AG09319 (cell line): ENCODE measurements at places on chromosomes 5 and 9.

DNA sequence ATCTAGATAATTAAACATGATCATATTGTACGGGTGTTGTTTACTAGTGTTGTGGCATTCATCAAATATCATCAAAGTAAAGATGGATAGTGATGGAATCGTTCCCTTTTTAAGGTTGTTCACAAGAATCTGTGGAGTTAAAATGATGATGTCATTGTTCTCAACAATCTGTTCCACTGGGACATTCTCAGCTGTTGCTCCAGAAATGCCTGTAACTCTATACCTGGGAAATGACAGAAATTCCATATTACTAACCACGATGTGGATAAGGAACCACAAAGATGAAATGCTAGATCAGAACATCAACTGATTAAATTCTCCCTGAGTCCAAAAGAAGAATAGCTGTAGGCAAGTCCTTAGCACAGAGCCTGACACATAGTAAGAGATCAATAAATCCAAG lies 38.0 kb downstream of the RIGI start:
- peak; percentile 12 for DNase-seq

- no peak for DNase-seq
Observed at GRCh38 chr5:80479713-80480112, 8.2 kb upstream of the FAM151B start.

- DNase-seq: no peak
Observed at GRCh38 chr5:179788193-179788854, 5.5 kb upstream of the LTC4S start.

GRCh38 chr9:127833555-127833954 lies 20.9 kb downstream of the ENG start:
- DNase-seq: no peak

DNA sequence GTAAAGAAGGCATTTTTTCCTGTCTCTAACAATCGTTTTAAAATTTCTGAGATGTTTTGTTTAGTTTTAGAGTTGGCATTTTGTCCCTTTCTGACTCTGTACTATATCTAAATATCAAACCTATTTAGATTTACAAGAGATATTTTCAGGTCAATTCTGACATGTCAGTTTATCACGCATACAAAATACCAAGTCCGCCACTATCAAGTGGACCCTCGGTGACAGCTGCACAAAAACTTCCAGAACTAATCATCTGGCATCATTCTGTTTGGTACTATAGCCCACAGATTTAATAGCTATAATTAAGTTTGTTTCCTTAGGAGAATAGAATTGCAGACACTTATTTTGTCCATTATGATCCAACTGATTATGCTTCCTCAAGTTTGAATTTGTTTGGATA lies 1278.2 kb downstream of the CDH12 start:
- DNase-seq: no peak

DNA sequence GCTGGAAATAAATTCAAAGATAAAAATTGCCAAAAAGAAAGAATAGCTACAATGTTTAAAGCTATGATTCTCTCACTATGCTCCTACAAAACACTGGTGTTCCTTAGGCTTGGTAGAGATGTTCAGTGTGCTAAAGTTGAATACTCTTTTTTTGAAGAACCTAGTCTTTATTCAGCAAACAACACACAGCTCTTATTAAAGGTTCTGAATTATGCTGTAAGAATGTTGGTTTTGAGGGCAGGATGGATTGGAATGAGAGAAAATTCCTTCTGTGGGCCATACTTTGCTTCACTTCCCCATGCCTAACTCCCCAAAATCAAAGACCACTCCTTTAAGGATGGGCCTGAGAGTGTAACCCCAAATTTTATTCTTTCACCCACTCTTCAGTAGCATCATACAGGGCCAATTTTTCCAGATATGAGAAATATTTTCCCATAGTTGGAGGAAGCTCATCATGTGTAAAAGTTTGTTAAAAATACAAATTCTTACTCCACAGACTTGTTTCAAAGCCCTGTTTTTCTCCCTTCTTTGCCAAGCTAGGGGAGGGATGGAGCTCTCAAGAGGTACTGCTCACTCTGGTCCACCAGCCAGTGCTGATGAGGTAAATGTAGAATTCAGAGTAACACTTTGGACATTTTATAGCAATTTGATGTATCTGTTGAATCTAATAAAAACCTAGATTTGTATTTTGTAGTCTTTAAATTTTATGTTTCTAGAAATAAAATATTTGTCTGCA lies 99.3 kb downstream of the GDNF start:
- no peak for DNase-seq

DNA sequence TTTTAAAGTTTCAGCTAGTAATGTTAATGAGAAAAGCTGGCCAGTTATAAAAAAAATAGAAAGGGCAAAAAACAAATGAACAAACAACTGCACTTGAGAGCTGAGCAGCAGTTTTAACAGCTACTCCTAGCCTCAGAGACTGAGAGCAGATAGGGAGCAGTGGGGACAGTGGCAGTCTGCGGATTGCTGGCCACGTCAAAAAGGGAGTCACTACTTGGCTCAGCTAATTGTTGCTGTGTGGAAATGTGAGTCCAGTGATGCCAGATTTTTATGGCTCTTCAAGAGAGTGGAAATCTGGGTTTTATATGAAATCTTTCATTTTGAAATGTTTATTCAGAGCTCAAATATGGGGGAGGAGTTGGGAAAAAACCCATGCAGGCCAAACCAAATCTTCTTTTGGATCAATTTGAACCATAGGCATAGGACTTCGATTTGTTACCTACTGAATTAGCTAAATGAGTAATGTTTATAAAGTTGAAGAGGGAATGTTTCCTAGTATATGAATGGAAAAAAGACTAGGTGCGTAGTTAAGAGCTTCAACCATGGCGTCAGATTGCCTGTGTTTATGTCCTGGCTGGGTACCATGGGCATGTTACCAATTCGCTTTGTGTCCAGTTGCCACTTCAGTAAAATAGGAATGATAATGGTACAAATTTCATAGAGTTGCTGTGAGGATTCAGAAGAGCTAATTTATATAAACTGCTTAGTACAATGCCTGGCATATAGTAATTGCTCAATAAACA lies 102.1 kb downstream of the PAM start:
- DNase-seq: no peak

GRCh38 chr9:14103115-14103514 lies 210.8 kb downstream of the NFIB start:
- no peak for DNase-seq

- DNase-seq: peak; percentile 92
Observed at GRCh38 chr5:172795318-172795977, 24.5 kb upstream of the DUSP1 start.

DNA sequence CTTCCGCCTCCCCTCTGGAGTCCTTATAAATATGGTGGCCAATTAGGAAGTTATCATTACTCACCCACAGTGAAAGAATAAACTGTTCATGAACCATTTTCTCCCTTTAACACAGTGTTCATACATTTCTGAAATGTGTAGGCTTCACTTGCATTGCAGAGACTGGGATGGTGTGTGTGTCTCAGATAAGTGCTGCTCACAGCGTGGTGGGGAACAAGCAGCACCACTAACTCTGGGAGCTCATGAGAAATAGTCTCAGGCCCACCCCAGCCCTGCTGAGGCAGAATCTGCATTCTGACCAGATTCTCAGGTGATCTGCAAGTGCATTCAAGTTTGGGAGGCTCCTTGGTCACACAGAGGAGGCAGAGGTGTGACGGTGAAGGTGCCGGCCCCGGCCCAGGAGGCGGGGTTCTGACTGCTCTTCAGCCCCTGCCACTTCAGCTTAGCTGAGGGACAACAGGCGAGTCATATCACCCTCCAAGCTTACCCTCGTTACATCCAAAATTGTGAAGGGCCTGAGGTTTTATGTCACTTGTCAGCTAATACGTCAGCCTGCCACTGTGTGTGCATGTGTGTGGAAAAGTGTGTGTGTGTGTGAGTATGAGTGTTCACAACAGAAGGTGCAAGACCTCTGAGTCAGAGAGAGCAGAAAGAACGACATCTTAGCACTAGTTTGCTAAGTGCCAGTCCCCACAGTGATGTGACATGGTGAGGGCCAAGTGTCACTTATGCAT lies 34.7 kb downstream of the DAP start:
- DNase-seq: no peak

- DNase-seq: no peak
Observed at GRCh38 chr9:127785023-127785932, 556 bp upstream of the CDK9 start.

DNA sequence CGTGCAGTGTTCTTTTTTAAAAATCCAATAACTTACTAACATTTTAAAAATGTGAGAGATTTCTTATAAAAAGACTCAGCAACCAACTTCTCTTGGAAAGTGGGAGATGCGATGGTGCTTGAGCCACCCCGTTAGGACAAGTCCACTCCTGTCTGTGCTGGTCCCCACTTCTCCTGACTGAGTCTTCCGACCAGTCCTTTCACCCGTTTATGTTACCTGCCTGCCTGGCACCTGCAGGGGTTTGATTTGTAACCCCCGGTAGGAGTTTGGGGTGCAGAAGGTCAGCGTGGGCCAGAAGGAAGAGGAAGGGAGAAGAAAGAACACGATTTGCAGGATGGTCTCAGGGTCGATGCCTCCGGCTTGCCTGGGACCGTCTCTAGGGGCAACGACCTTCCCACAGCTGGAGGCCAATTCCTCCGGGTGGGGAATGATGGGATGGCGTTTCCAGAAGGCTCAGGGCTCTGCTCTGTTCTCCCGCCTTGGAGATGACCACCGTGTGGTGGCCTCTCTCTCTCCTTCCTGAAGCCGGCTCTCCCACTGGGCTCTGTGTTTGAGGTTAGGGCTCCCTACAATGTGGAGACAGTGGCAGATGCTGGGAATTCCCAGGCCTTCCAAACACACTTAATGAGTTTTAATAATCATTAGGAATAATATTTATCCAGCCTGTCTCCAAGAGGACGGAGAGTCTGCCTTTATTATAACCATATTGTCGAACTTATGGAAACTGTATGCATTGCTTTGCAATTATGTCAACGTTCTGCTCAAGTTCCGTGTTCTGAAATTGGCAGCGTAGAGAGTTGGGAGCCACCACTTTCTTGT lies 14.8 kb downstream of the COL27A1 start:
- DNase-seq: no peak

DNA sequence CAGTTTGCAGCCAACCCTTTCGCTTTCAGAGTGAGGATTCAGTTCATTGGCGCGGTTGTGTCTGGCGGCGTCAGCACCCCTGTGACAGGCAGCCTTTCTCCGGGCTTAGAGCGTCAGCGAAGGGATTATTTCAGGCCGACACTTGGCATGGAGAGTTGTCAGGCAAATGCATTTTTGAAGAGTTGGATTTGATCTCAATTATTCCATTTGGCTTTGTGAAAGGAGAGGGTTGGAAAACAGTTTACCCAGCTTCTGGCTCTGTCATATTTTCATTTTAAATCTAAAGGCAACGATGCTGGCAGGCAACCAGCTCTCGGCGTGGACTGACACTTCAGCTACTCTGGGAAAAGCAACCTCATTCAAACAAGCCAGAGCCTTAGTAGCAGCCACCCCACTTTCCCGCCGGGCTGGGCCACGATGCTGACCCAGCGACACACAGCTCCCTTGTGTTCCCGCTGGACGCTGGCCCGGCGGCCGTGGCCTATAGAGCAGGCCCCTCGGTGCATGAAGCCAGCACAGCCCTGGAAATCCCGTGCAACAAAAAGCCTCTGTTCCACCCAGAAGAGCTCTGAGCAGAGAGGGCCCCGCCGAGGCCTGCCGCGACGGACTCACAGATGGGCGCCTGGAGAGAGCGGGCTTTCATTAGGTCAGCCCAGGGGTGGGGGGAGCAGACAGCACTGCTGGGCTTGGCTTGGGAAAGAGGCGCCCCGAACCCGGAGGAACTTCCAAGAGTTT lies 28.9 kb upstream of the LPCAT1 start:
- DNase-seq: no peak

GRCh38 chr5:141186897-141187512 lies at the start of gene PCDHB9:
Gene PCDHB9, plus strand, starts transcription at chr5:141187161. Its CDS starts 158 bp downstream, at chr5:141187319.
- no peak for DNase-seq
